ENCODE measurements at places on chromosomes 2 and 18.

DNA sequence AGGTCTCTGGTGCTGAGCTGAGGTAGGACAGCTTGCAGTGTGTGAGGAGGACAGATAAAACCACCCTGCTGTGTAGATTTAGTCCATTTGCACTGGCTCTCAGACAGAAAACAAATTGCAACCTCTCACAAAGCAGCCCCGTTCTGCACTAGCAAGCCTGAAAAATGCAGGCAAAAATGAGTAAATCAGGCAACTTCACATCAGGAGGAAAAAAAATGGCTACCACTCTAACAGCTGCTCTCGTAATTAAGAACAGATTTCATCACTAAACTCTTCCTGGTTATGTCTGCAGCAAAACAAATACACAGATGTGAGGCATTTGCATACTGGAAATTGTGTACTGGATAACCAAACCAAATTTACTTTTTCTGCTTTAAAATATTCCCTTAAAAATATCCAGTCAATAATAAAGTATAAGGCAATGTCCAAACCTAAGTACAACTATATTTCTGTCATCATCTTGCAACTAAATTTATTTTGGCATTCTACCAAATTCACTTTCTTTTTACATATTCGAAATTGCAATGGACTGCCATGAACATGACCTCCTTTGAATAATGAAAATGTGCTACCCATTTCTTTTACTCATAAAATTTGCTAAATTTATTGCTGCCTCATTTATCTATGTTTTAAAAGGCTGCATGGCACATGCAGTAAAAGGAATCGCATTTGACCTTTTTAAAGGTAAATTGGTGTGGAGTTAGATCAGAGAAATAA, 157.4 kb downstream of the AFF3 start:
- DNase-seq = no peak

GRCh38 chr2:42848265-42848664, 55.9 kb upstream of the HAAO start:
- no peak for DNase-seq

DNA sequence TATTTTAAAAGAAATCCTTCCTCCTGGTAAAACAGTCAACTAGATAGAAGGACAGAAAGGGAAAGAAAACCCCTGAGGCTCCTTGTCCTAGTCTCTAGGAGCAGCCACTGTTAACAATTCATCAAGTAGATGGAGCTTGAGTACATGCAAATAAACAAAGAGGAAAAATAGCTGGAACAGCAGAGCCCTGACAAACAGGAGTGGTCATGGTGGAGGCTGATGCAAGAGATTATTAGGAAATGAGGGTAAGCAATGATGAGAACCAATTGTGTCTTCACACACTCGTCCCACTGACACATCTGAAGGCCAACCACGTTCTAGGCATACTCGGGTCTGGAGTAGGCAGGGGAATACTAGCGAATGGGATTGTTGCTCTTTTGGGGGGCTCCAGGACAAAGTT, 9.2 kb downstream of the DLGAP1 start:
- no peak for DNase-seq

DNA sequence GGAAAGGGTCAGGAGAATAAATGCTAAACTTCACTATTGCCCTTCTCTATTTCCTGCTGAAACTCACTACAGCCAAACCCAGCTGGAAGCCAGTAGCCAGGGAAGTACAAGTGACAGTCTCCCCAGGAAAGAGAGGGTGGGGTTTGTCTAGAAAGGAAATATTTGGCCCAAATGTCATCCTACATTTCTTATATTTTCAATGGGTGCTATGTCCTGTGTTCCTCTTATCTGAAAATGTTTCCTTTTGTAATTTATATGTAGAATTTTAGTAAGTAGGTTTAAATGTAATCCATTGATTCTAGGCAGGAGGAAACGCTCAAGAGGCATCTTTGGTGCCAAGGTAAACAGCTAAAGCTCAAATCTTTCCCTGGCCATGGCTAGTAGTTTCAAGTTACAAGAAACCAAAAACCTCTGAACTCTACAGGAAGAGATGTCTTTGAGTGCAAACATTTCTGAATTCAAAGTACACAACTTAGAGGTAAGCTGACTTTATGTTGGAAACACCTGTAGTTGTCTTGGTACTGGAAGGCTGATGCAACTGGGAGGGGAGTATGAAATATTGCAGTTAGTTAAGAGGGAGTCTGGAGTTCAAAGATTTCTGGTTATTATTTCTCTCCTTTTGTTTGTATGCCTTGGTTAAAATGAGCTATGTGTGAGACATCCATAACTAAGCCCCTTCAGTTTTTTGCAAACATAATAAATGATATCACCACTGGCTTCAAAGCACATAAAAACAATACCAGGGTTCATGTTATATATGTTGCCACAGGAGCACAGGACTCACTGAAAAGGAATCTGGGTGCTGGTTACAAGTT, 356.1 kb upstream of the ZC3H15 start:
- peak; percentile 70 for DNase-seq

- DNase-seq = no peak
Measured at GRCh38 chr2:195622966-195623365, 34.1 kb upstream of the SLC39A10 start.

GRCh38 chr18:43092539-43092938, 22.9 kb downstream of the RIT2 start:
- DNase-seq = no peak

DNA sequence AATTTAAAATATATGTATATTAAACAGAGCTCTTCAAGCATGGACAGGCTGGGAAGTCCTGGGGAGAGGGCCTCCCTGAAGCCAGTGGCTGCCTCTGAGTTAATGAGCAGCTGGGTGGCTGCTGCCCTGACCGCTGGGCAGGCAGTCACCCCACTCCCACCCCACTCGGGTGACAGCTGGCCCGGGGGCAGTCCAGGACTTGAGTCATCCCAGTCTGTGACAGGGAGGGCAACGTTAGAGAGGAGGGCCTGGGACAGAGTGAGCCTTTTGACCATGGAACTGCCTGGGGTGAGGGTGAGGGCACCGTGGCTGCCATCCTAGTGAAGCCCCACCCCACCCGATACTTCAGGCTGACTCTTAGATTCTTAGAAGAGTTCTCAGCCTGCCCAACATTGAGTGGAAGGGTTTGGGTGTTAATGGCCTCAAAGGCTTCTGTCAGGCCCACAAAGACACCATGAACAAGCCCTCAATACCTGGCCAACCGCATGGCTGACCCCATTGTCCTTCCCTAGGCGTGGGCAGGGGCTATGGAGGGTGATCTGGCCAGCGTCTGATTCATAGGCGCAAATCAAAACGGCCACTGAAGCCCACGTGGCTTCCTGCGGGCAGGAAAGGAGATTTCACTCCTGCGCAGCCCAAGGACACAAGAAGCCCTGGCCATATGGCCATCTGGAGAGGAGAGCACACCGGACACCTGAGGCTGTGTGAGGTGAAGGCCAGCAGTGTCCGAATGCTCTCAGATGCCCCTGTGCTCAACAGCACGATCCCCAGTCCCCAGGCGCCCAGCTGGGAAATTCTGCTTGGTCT, 47.5 kb downstream of the MRPS5 start:
- DNase-seq = no peak

DNA sequence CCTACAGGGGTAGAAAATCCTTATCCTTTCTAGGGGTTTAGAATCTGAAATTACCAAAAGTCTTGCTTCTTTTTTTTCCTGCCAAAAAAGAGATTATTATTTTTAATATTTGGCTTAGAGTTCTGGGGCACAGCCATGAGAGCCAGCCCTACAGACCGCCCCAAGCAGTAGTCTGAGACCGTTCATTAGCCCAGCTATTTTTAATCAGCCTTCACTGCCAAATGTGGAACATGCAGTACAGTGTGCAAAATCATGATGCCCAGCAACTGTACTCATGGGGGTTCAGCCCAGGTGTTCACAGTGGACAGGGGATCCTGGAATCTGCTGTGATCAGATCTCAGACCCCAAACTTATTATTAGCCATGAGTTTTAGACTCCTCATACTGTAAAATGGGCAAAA, 60.4 kb downstream of the GRB14 start:
- DNase-seq = no peak

GRCh38 chr2:53217250-53217649, 550.4 kb upstream of the CHAC2 start:
- DNase-seq = no peak

DNA sequence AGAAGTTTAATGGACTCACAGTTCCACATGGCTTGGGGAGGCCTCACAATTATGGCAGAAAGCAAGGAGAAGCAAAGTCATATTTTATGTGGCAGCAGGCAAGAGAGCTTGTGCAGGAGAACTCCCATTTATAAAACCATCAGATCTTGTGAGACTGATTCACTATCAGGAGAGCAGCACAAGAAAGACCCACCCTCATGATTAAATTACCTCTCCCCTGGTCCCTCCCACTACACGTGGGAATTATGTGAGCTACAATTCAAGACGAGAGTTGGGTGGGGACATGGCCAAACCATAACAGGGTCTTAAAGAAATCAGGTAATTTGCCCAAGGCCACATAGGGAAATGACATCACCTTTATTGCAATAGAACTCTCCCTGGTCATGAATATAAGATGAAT, 1073.3 kb upstream of the ACVR2A start:
- DNase-seq = no peak

DNA sequence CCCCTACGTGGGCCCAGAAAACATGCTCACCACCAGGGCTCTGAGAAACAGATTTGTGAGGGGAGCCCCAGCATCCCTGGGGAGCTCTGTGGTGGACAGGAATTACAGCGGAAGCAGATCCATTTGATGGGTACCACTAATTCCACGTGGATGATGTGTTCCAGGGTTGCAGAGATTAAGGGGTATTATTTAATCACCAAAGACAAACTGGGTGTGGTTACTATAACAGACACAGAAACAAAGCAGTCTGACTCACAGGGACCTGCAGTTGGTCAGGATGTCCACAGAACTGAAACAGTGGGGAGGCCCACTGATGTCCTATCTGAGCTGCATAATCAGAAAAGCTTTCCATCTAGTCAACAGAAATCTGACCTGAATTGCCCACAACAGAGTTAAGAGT, 65.8 kb downstream of the PSMG2 start:
- DNase-seq = no peak

DNA sequence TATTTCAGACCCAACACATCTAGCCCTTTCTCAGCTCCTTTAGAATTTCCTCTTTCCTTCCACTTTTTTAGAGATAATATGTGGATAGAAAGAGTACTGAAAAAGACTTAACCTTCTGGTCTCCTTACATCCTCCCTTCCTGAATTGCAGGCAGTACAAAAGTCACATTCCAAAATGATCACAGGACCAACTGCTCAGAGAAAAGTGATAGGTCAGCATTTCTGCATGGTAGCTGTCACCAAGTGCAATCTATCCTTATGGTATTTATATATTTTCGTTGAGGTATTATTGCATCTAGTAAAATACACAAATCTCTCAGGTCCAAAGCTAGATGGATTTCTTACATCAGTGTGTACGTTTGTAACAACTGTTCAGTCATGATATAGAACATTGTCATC, 427.5 kb downstream of the LPIN1 start:
- DNase-seq = no peak

DNA sequence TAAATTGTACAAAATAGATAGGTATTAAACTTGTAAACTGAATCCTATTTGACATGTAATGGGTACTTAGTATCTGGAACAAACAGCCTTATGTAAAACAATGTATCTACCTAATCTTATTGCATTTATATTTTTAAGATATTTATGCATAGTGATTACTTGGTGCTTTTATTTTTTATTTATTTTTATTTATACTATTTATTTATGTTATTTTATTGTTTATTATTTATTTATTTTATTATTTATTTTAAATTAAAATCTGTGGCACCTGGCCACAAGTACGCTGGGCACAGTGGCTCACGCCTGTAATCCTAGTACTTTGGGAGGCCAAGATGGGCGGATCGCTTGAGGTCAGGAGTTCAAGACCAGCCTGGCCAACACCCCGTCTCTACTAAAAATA, 26.9 kb downstream of the MRO start:
- no peak for DNase-seq

- peak; percentile 21 for DNase-seq
Measured at GRCh38 chr18:62781893-62782292, 66.6 kb downstream of the PHLPP1 start.

DNA sequence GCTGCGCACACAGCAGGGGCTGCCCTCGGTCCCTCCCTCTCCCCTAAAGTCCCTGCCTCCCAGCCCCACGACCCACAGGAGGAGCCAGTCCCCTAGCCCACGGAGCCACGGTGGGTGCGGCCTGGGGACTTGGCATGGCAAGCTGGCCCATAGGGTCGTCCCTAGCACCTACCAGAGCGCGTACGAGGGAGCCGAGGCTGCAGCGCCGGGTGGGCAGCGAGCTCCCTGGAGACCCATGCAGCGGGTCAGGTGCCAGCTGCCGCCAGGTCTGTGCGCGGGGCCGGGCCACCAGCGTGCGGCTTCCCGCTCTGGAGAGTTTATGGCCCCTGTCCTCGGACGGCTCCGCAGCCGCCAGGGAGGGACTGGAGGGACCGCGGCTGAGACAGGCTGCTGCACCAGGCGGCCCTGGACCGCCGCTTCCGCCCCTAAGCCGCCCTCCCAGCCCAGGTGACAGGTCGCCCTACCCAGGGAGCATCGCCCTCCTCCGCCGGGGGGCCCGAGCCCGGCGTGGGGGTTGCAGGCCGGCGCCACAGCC, 273.6 kb downstream of the CCDC74A start:
- DNase-seq = no peak

GRCh38 chr2:109062859-109063700, 65.9 kb upstream of the SH3RF3 start:
- DNase-seq = peak; percentile 24

DNA sequence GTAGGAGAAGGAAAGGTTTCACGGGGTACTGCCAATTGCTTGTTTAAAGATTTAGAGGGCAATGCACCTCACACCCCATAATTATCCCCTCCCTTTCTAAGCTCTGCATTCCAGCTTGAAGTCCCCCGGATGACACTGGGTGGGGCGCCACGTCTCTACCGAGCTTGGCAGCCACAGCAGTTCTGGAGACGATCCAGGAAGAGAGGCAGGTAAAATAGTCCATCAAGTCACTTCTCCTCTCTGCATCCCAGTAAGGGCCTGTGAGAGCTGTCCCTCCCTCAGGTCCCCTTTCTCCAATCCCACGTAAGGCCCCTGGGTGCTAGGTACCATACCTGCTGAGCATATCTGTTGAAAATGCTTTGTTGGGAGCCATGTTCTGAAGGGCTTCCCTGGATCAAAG, 65.7 kb downstream of the CAPN13 start:
- no peak for DNase-seq

GRCh38 chr2:67462738-67463496, 65.8 kb downstream of the ETAA1 start:
- peak; percentile 80 for DNase-seq

DNA sequence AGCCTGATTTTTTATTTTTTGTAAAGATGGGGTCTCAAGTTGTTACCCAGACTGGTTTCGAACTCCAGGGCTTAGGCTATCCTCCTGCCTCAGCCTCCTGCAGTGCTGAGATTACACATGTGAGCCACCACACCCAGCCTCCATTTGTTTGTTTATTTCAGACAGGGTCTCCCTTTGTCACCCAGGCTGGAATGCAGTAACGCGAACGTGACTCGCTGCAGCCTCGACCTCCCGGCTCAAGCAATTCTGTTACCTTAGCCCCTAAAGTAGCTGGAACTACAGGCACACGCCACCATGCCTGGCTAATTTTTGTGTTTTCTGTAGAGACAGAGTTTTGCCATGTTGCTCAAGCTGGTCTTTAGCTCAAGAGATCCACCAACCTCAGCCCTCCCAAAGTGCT, 27.2 kb downstream of the UBXN4 start:
- DNase-seq = no peak
